Stimulated activated CD8-positive, alpha-beta memory T cell treated with anti-CD3 and anti-CD28 coated beads, Interleukin-4, amount 100 ng/mL, for 48 hours (primary cell): ENCODE measurements at places on chromosomes 2 and 18.

GRCh38 chr2:216352653-216353270 is 19.5 kb downstream of the MARCHF4 start:
- no peak for DNase-seq

- DNase-seq: no peak
Observed at GRCh38 chr2:47429795-47430194, 26.8 kb downstream of the MSH2 start.

GRCh38 chr18:54215069-54215468 is 9.4 kb downstream of the MBD2 start:
- DNase-seq: no peak

DNA sequence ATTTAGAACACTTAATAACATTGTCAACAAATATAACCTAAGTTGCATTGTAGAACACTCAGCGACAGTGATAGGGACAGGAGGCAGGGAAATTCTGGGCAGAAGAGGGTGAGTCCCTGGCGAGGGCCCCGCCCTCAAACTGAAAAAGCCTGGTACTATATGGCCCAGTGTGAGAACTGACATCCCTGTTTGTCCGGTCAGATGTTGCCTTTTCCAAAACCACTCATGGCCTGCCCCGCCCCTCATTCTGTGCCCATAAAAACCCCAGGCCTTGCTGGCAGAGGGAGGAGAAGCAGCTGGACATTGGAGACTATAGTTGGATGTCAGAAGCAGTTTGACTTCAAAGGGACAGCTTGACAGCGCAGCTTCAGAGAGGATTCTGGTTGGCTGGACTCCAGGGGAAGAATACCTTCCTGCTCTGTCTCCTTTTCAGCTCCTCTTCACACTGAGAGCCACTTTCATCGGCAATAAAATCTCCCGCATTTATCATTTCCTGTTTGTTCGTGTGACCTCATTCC is 47.0 kb downstream of the FAM117B start:
- no peak for DNase-seq
